ENCODE measurements at places on chromosomes 3 and 15. TPM values are rescaled to one million over a fixed set of nuclear protein-coding genes. Genes with fewer than 3 reads are reported as not detected.

DNA sequence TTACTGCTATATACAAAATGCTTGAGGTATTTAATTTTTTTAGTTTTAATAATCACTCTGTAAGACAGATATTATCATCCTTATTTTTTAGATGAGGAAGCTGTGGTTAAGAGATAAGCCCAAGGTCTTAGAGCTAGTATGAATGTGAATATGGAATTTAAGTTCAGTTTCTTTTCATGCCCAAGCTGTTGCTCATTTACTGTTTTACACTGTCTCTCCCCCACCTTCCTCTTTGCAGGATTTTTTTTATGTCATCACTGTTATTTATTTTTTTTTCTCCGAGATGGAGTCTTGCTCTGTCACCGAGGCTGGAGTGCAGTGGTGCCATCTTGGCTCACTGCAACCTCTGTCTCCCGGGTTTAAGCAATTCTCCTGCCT lies 22.5 kb downstream of the MAP2K5 start:
- no peak for DNase-seq
- no peak overlapping the region for H3K27ac ChIP-seq
- H3K27me3 ChIP-seq = no peaks in the 10 kb centered on the region

GRCh38 chr3:181239441-181239840 lies 249.9 kb upstream of the DNAJC19 start:
- no peak overlapping the region for H3K4me3 ChIP-seq
- DNase-seq = no peak
- no peaks in the 10 kb centered on the region for H3K27me3 ChIP-seq
- H3K27ac ChIP-seq = no peak overlapping the region
- H3K36me3 ChIP-seq = no peaks in the 10 kb centered on the region

DNA sequence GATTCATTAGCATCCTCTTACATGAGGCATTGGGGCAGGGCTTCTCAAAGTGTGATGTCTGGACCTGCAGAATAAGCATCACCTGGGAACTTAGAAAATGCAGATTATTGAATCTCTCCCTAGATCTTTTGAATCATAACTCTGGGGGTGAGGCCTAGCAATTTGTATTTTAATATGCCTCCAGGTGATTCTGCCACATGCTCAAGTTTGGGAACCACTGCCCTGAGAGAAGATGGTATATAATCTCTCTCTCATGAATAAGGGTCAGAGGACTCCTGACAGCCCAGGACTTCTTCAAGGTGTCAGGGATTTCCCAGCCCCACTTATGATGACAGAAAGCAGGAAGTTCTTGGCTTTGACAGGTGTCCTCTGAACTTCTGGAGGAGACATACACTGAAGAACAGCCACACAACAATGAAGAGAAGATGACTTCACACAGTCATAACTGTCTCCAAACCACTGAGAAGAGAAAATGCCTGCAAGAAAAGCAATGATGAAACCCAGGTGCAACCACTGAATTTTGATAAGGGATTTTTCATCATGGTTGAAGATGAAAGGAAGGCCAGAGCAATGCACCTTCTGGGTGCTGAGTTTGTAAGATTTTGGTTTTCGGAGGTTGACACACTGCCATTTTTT lies 211.9 kb upstream of the MRPL3 start:
- H3K27ac ChIP-seq = no peak overlapping the region
- H3K27me3 ChIP-seq = no peaks in the 10 kb centered on the region
- no peak overlapping the region for H3K4me3 ChIP-seq
- DNase-seq = no peak
- no peaks in the 10 kb centered on the region for H3K4me1 ChIP-seq

DNA sequence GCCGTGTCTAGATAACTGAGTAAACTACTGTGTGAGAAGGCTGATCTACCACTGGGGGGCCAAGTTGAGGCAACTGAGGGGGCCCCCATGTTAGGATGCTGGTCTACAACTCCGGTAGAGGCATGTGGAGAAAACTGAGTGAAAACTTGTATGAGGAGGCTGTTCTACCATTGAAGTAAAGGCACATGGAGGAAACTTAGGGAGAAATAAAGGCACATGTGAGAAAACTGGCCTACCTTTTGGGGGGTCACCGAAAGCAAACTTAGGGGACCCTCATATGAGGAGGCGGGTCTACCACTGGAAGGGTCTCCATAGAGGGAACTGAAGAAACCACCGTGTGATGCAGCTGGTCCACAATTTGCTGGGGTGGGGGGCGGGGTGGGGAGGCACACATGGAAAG lies 155.2 kb downstream of the FBLN2 start:
- DNase-seq = peak; percentile 5
- no peaks in the 10 kb centered on the region for H3K4me1 ChIP-seq
- H3K27me3 ChIP-seq = peaks cover 14% of the 10 kb centered on the region
- no peak overlapping the region for H3K4me3 ChIP-seq

GRCh38 chr15:51190424-51191068 lies 95.8 kb upstream of the TNFAIP8L3 start:
- no peaks in the 10 kb centered on the region for H3K36me3 ChIP-seq
- H3K4me1 ChIP-seq = peaks cover 8% of the 10 kb centered on the region
- H3K4me3 ChIP-seq = no peak overlapping the region
- no peak for DNase-seq
- H3K27me3 ChIP-seq = peaks cover 16% of the 10 kb centered on the region
- no peak overlapping the region for H3K27ac ChIP-seq

The GLDN gene
- total RNA-seq = 4.6 TPM

Data from suprapubic skin (tissue), 4 donors.